ENCODE measurements at places on chromosomes 1 and 21.
A peak's percentile ranks its signal among the peaks of the same experiment; 100 is the strongest.

- peak; percentile 20 for DNase-seq
Observed at GRCh38 chr21:44517175-44517899, 22.7 kb downstream of the KRTAP10-1 start.

- DNase-seq = no peak
Observed at GRCh38 chr1:10774615-10775310, 21.7 kb downstream of the CASZ1 start.

GRCh38 chr1:54218883-54219687 is 19.1 kb downstream of the MRPL37 start:
- no peak for DNase-seq

GRCh38 chr1:245148861-245149260 is 5.9 kb upstream of the KIF26B start:
- DNase-seq = no peak

GRCh38 chr21:42624936-42625335 is 28.5 kb upstream of the PDE9A start:
- no peak for DNase-seq

- DNase-seq = no peak
Observed at GRCh38 chr21:33801424-33802405, 113.9 kb downstream of the ATP5PO start.

GRCh38 chr1:159916242-159917051 is 8.9 kb downstream of the TAGLN2 start:
- no peak for DNase-seq

DNA sequence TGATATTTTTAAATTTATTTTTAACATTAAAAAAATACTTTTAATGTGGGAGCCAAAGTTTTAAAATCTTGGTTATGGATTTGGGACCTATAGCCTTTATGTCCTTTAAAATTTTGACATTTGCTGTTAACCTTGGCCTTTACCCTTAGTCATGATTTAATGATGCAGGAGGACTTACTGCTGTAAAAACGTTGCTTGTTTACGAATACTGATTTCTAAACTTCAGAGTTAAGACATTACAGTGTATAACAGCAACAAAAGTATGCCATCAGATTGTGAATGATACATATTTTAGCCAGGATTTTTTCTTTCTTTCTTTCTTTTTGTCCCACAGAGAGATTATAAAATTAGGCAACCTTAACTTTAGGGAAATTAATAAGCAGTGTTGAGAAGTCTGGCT is 8.9 kb downstream of the RBM15 start:
- no peak for DNase-seq

GRCh38 chr1:20278692-20279130 is 12.0 kb upstream of the VWA5B1 start:
- DNase-seq = no peak

- DNase-seq = no peak
Observed at GRCh38 chr1:116833718-116834117, 76.0 kb upstream of the PTGFRN start.

GRCh38 chr1:11701981-11702803 is 10.7 kb downstream of the DRAXIN start:
- no peak for DNase-seq

- DNase-seq = no peak
Observed at GRCh38 chr1:154583773-154584172, 16.2 kb downstream of the CHRNB2 start.

DNA sequence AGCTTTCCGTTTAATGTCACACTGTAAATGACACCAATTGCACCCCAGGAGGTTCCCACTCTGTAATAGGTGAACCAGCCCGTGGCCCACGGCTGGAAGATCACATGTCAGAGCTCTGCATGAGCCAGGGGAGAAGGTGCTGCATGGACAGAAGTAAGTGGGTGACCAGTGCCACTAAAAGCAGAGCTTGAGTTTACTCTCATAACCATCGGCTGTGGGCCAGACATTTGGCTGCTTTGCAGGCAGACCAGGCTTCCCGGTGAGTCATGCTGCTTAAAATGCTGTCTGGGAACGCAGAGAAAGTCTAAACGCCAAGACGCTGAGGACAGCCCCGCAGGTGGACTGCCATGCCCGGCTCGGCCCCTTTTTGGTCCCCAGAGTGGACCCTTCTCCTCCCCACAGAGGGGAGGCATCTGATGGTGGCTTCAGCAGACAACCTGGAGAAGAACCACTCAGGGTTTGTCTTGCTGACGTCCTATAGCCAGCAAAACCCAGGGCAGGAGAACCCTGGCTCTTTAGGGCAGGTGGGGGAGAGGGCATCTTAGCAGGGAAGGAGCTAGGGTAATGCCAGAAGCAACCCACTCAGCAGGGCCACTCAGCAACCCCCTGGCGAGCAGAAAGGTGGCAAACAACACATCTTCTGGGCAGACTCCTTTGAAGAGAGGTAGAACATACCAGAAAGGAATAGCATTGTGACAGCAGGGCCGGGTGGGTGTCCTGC is 7.3 kb downstream of the KIAA2013 start:
- no peak for DNase-seq

GRCh38 chr1:29240400-29240837 is 4.1 kb downstream of the PTPRU start:
- no peak for DNase-seq

- no peak for DNase-seq
Observed at GRCh38 chr1:203517426-203518110, 23.6 kb downstream of the OPTC start.

DNA sequence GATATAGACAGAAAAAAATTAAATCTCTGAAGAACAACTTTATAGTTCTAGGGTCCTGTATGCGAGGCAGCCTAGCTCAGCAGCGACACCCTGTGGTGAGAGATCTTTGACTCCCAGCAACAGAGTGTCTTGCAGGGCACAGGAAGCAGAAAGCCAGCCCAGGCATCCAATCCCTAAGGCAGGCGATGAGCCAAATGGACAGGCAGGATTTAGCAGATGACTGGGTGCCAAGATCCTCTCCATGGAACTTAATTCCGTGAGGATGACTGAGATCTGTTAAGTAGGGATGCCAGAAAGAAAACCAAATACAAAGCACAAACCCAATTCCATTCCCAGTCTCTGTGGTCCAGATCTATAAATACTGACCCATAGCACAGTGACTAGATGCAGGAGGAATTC is 38.8 kb downstream of the HLCS start:
- DNase-seq = peak; percentile 71

DNA sequence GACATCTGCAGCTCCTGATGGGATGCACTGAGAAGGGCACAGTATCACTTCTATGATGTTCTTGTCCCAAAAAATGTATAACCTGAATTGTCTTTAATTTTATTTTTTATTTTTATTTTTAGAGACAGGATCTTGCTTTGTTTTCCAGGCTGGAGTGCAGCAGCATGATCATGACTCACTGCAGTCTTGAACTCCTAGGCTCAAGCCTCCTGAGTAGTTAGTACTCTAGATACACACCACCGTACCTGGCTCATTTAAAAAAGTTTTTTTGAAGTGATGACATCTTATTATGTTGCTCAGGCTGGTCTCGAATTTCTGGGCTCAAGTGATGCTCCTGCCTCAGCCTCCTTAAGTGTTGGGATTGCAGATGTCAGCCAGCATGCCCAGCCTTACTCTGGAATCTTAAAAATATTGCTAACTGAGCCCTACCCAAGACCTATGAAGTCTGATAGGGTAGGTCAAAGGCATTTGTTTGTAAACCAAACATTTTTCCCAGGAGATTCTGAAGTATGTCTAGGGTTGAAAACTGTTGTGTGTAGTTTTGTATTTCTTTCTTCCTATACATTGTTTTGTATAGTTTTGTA is 68.9 kb downstream of the ATF6 start:
- DNase-seq = no peak

DNA sequence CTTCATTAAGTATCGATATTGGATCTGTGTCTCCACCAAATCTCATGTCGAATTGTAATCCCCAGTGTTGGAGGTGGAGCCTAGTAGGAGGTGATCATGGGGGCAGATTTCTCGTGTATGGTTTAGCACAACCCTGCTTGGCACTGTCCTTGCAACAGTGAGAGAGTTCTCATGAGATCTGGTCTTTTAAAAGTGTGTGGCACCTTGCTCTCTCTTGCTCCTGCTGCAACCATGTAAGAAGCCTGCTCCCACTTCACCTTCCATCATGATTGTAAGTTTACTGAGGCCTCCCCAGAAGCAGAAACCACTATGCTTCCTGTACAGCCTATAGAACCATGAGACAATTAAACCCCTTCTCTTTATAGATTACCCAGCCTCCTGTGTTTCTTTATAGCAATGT is 424.4 kb downstream of the NPHP4 start:
- DNase-seq = no peak

- peak; percentile 71 for DNase-seq
Observed at GRCh38 chr1:45493116-45493697, 2.2 kb upstream of the TESK2 start.

GRCh38 chr1:231107151-231107550 is 54.7 kb upstream of the TRIM67 start:
- DNase-seq = no peak

DNA sequence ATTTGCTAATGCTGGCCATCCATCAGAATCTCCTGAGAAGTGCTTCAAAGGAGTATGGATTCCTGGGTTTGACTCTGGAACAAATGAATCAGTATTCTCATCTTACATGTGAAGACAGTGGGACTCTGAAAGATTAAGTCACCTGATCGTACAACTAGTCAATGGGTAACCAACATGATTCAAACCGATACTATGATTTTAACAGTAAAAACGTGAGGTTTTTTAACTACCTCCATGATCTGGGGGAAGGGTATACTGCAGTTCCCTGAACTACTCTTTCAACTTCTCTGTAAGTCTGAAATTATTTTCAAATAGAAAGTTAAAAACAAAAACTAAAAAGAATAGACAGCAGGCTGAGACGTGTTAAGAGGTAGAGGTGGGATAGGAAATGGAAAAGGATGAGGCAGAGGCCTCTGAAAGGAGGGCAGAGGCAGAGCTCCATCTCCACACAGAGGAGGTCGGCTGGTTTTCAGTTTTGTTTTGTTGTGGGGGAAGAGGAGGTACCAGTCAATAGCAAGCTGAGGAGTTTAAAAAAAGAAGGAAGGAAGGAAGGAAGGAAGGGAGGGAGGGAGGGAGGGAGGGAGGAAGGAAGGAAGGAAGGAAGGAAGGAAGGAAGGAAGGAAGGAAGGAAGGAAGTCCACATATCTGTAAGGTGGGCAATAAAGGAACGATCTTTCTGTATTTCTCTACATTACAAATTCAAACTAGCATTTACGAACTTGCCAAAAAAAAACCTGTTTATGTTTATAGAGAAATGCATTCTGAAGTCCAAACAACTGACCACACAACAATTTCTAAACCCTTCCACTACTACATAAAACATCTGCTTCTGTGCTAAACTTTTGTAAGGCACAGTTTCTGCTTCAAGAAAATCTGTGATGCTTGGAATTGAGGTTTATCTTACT is 213.1 kb downstream of the RERE start:
- DNase-seq = no peak

DNA sequence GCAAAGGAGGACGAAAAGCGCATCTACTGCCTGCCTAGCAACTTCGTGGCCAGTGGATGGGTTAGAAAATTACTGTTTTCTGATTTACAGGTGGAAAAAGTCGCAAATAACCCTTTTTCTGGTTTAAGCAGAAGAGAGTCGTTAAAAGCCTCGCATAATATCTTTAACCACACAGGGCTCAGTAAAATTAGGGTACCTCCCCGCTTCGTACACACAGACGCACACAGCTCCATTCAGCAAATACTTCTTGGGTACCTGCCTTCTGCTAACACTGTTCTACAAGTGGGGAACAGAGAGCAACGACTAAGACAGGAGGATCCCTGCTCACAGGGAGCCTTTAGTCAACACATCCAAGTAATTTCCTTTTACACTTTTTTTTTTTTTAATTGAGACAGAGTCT is 704 bp downstream of the ALG6 start:
- DNase-seq = no peak

DNA sequence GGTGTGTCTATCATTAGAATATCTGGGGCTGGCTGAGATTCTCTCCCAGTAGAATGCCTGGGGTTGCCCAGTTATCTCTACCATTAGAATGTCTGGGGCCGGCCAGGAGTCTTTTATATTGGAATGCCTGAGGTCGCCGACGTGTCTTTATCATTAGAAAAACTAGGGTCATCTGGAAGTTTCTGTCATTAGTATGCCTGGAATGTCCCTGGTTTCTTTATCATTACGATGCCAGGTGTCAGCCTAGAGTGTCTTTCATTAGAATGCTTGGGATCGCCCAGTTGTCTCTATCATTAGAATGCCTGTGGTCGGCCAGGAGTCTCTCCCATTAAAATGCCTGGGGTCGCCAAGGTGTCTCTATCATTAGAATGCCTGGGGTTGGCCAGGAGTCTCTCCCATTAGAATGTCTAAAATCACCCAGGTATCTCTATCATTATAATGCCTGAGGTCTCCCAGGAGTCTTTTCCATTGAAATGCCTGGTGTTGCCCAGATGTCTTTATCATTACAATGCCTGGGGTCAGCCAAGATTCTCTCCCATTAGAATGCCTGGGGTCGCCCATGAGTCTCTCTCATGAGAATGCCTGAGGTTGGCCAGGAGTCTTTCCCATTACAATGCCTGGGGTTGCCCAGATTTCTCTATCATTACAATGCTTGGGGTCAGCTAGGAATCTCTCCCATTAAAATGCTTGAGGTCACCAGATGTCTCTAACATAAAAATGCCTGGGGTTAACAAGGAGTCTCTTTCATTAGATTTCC is 53.2 kb downstream of the RNF187 start:
- DNase-seq = no peak

DNA sequence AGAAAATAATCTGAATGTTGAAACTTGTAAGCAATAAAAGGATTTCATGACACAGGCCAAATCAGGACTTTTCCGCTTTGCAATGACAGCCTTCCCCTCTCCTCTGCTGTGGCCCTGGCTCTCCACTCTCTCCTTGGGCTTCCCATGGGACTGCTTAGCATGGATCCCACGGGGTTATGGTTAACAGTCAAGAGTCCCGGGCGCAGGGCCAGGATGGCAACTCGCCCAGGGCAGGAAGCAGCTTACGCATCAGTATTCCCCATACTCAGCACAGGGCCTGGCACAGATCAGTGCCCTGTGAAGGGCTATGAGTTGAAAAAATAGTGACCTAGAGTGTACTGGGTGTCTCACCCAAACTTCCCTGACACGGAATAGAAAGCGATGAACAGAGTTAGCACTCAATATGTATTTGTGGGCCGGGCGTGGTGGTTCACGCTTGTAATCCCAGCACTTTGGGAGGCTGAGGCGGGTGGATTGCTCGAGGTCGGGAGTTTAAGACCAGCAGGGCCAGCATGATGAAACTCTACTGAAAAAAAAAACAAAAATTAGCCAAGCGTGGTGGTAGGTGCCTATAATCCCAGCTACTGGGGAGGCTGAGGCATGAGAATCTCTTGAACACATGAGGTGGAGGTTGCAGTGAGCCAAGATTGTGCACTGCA is 29.1 kb upstream of the GRHL3 start:
- no peak for DNase-seq

Data from hematopoietic multipotent progenitor cell treated with erythropoietin and hydrocortisone succinate and interleukin-3 and kit ligand, for 15 days (in vitro differentiated cells).